ENCODE measurements at places on chromosomes 2 and 18. TPM values are rescaled to one million over a fixed set of nuclear protein-coding genes. Genes with fewer than 3 reads are reported as not detected.

GRCh38 chr2:100862081-100862480 is 42.1 kb downstream of the NPAS2 start:
- no peak for DNase-seq

KIDINS220 gene
- 39.6 TPM for total RNA-seq

- DNase-seq: no peak
These were observed 105.1 kb downstream of the NUP35 start for GRCh38 chr2:183229386-183229785.

DNA sequence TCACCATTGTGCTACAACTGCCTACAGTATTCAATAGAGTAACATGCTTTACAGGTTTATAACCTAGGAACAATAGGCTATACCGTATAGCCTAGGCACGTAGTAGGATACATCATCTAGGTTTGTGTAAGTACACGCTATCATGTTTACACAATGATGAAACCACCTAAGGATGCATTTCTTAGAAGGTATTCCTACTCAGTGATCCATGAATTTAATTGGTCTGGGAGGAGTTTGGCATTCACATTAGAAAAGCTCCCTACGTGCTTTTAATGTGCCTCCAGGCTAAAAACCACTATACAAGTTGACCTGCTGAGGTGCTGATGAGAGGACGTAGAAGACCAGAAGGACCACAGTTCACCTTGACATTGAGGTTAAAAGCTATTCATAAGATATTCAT is 154.5 kb upstream of the LRRTM1 start:
- DNase-seq: no peak

LIMS2 gene
- 163 TPM for total RNA-seq

DPP10 gene
- total RNA-seq: 0.23 TPM

FOXD4L1 gene
- 0.11 TPM for total RNA-seq

GRCh38 chr2:61398413-61398812 is 72.5 kb downstream of the USP34 start:
- no peak for DNase-seq

- DNase-seq: no peak
These were observed 39.0 kb downstream of the EN1 start for GRCh38 chr2:118808429-118808809.

DUSP19 gene
- total RNA-seq: 16.6 TPM

DNA sequence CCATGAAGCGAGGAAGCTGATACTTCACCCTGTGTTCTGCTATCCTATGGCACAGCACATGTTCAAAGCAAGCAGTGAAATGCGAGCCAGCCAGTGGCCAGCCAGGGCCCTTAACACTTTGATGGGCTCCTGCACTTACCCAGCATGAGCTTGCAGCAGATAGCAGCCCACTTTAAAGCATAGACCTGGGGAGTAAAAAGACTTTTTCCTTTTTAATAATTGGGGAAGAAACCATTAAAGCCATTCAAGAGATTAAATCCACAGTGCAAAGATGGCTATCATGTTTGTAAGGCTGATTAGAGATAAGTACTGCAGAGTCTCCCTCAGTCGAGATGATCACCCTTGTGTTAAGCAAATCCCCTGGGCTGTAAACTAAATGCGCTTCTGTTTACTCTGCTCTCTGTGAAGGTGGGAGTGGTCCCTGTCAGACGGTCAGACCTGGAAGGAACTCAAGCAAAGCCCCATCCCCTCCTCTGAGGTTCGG is 15.7 kb downstream of the CCBE1 start:
- no peak for DNase-seq

GRCh38 chr2:202035089-202035940 is 1.7 kb downstream of the FZD7 start:
- DNase-seq: peak; percentile 91

DNA sequence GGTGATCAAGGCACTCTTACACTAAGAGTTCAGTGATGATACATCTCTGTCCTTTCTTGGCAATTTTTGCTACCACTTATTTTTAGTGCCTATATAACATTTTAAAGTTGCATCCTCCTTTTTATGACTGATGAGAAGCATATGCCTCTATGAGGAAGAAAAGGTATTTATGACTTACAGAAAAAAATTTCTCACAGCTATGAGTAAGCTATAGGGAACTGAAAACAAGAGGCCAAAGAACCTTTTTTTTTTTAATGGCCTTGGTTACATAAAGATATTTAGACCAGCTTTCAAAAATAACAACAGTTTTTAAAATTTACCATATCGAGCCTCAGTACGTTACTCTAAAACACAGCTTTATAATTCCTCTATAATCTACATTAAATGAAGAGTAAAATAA is 21.3 kb downstream of the MBD5 start:
- DNase-seq: no peak

All from right cardiac atrium (tissue), 5 donors.